ENCODE measurements at places on chromosomes 2 and 18.

GRCh38 chr2:174692256-174692919, 71.9 kb downstream of the CHRNA1 start:
- DNase-seq, result no peak

DNA sequence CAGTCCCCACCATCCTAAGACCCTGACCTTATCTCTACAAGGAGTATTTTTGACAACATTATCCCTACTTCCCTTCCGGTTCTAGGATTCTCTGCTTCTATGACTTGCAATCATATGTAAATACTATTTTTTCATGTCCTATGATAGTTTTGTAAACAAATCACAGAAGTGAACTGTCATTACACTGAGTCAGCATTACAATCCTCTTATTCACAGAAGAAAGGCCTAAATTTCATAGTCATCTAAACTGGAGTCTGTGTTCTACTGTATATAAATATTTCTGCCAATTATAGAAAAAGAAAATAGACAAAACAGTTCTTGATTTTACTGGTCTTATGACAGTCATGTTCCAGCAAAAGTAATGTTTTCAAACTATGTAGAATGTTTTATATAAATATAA, 265.1 kb downstream of the NCKAP5 start:
- no peak for DNase-seq

DNA sequence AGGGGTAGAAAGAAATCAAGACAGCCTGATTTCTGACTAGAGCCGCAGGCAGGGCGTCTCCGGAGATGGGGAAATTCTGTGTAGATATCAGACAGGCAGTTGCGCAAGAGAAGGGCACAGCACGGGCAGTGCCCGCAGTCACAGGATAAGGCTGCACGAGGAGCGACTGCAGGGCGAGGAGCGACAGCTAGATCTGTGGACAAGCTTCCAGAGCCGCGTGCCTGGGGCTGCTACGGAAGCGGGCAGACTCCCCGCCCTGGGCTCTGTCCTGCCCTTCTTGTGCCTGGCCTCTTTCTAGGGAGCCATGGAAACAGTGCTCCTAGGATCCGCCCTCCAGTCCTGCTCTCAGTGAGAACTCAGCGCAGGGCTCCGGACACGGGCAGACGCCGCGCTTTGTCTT, 12.6 kb downstream of the MC5R start:
- no peak for DNase-seq

GRCh38 chr2:206230060-206230762, 44.3 kb upstream of the ZDBF2 start:
- DNase-seq, result no peak

- DNase-seq, result no peak
Observed at GRCh38 chr18:35524226-35524625, 26.5 kb upstream of the INO80C start.

All from activated T-cell treated with anti-CD3 and anti-CD28 coated beads, Interleukin-2, amount 50 U/mL, for 24 hours (primary cell).